Stimulated activated CD4-positive, alpha-beta T cell treated with anti-CD3 and anti-CD28 coated beads, Interleukin-15, amount 100 ng/mL, for 1 hour (primary cell): ENCODE measurements at places on chromosomes 5 and 9.

- no peak for DNase-seq
These were observed 6.5 kb downstream of the SNX18 start for GRCh38 chr5:54524082-54524481.

DNA sequence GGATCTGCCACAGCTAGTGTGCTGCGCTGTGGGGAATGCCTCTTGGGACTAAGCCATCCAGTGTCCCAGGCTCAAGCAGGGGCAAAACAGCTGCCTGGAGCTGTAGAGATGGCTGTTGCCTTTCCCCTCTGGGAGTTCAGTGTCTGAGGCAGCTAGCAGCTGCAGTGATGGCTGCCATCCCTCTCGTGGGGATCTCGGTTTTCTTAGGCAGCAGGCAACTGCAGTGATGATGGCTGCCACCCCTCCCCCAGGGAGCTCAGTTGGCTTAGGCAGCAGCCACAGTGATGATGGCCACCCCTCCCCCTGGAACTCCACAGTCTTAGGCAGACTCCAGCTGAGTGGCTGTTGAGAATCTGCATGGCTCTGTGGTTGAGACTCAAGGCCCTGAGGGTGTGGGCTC, 1389.2 kb upstream of the NUDT12 start:
- no peak for DNase-seq

DNA sequence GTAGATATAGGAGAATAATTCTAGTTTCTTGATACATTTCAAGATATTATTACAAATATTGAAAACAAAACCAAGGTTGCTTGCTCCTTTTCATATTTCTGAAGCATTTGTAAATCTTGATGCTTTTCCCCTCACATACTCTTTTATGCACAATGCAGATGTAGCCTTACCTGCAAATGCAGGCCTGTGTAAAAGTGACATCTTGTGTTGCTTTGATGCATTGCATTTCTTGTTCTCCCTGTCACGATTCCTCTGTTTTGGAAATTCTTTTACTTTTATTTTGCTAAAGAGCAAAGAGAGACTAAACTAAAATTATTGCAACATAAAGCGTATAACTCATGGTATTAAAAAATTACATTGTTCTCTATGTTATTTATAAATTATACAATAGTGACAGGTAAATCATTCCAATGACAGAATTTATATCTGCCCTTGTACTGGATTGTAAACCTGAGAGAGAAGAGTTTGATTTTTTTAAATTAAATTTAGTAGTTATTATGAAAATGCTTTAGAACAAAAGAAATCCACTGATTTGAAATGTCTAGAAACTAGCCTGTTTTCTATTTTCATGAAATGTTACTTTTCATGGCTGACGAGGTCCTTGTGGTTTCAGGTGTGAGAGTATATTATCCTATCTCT, 970.0 kb downstream of the MAT2B start:
- no peak for DNase-seq

DNA sequence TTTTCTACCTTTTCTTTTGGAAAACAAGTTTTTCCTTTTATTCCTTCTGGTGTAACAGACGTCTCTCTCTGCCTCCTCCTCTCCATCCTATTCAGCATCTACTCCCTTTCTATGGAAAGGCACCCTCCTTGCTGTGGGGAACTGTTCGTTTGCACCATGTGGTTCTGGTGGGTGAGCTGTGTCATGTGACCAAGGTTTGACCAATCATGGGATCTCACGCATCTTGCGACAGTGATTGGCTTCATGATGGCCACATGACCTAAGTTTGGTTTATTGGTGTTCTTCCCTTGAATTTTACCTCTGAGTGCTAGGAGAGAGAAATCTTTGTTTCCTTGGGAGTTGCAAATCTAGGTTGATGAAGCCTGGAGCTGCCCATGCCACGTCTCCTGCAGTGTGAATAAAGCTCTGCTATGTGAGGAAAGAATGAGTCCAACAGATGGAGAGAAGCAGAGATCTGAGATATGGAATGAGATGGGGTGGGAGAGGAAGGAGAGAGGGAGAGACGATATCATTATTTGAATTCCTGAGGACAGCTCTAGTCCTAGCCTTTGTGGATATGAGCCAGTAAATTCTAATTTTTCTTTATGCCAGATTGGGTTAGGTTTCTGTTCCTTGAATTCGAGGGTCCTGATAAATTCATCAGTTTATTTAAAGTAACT, 178.8 kb upstream of the IL12B start:
- no peak for DNase-seq

DNA sequence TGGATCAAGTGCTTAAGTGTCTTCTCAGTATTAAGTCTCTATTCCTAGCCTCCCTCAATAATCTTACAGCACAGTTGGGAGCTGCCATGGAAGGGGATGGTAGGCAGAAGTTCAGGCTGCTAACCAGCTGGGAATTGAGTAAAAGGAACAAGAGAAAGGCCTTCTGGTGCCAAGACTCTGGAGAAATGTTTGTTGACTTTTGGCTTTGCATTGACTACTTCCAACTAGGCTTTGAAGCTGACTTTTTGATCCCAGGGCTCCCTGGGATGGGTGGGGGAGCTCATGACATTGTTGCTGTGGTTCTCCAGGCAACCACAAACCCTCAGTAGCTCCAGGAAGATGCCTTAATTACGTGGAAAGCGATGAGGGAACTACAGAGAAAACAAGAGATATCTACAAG, 85.2 kb upstream of the HTR4 start:
- no peak for DNase-seq

GRCh38 chr5:5705010-5705409, 282.5 kb downstream of the ICE1 start:
- no peak for DNase-seq

GRCh38 chr5:100252944-100253343, 282.2 kb upstream of the FAM174A start:
- DNase-seq: no peak

DNA sequence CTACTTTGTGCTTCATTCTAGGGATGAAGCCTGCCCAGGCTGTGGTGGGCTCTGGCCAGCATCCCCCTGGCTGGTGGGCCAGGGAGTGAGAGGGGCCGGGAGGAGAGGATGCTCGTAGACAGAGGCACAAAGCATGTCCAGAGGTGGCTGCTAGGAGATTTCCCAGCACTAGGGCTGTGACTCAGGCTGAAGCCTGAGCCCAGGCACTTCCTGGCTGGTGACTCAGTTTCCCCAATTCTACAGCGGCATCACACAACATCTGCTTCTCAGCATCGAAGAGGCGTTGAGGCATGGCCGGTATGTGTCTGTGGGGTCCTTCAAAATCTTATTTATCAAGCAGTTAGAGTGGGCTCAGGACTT, 55.6 kb downstream of the DUSP1 start:
- no peak for DNase-seq

DNA sequence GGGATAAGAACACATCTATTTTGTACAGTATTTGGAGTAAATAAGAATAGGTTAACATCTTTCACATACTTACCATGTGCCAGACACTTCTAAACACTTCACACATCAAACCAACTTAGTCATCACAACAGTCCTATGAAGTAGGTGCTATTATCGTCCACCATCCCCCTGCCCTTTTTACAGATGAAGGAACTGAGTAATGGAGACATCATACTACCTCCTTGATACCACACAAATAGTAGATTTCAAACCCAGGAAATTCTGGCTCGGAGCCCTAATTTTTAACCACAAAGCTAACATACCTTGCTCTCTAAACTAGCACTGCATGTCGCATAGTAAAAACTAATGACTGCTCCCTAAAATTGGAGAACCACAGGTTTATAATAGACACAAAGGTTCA, 4.2 kb upstream of the ZNF366 start:
- DNase-seq: no peak

DNA sequence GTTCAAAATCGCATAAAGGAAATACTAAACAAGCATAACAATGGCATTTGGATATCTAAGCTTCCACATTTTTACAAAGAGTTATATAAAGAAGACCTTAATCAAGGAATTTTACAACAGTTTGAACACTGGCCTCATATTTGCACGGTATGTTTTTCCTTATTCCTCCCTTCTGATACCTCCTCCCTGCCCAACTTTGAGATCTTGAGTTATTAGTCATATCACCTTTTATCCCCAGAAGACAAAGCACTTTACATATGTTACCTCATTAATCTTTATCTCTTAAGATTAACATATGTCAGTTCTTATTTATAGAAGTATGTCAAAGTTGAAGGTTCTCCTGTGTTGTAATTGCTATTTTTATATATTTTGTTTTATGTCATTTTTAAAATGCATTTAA, 29.8 kb downstream of the TDRD7 start:
- DNase-seq: no peak

- DNase-seq: no peak
These were observed 88.0 kb upstream of the SLC12A2 start for GRCh38 chr5:127995556-127995955.

- DNase-seq: no peak
These were observed 77.3 kb downstream of the MAMDC2 start for GRCh38 chr9:70120834-70121510.

GRCh38 chr9:134325096-134325812, 1.0 kb upstream of the RXRA start:
- DNase-seq: peak; percentile 10

DNA sequence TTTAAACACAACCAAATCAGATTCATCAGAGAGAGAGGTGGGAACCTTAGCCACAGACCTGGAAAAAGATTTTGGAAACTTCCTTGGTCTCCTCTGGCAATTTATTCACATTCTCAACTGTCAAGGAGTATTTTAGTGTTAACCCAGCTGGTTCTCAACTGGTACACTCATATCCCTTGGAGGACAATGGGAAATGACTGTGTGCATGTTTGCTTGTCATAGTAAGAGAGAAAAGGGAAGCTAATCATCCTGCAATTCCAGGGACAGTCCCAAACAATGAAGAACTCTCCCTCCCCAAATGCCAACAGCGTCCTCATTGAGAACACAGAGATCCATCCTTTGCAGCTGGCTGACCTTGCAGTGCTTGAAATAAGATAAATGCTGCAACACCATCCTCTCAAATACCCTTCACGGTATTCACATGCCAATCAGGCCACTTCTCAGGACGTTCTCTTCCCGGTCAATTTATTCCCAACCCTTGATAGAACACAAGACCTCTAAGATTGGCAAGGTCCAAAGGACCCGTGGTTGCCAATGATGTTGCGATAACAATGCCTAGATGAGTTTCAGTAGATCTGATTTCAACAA, 75.5 kb downstream of the EPB41L4B start:
- DNase-seq: no peak
